Frontal cortex (tissue), 4 donors: ENCODE measurements at places on chromosomes 4 and X.

- no peak for DNase-seq
These were observed 53.5 kb downstream of the PLAC1 start for GRCh38 chrX:134604701-134605311.

DNA sequence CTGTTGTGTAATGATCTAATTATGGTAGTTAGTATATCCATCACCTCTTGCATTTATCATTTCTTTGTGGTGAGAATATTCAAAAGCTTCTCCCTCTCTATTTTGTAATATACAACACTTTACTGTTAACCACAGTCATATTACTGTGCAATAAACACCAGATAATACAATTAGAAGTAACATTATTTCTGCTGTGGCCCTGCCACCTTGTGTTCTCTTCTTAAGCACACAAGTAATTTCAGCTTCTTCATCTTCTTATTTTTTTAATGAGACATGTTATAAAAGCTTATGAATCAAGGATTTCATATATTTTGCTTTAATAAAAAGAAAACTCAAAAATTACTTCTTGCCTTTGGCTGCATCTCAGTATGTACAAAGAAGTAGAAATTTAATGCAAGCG is 675.2 kb upstream of the INTU start:
- DNase-seq = no peak

DNA sequence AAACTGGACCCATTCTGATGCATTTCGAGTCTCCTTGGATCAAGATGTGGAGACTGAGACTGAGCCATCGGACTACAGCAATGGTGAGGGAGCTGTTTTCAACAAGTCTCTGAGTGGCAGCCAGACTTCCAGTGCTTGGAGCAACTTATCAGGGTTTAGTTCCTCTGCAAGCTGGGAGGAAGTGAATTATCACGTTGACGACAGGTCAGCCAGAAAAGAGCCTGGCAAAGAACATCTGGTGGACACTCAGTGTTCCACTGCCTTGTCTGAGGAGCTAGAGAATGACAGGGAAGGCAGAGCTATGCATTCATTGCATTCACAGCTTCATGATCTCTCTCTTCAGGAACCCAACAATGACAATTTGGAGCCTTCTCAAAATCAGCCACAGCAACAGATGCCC is 84.8 kb downstream of the NEUROG2 start:
- no peak for DNase-seq

DNA sequence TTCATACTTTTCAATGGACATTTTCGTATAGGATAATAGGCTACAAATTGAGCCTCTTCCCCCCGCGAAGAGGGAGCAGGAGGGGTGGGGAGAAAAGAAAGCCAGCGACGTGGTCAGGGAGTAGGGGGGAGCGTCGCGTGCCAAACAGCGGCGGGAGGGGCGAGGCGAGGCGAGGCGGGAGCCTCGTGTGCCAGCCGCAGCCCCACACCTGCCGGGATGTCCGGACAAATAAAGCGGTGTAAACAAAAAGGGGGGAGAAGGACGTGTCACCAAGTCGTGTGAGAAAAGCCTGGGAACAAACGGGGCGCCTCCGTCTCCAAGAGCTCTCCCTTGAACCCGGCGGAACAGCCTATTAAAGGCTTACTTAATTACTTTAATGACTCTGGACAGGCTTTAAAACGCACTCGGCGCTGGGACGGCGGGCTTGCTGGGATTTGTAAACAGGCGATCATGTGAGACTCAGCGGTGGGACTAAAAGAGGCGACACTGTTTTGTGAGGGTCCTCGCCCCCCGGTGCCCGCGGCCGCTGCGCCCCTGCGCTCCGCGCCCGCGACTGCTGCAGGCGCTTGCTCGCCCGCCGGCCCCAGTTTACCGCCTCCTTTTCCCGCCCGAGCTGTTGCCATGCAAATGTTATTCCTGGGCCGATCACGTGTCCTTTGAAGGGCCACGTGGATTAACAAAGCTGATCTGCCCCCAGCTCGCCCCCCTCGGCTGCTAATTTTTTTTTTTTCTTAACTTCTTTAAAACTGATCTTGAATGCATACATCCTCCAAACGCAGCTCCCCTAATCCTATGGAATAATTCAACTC is at the start of gene HELT:
HELT (plus strand) TSS at position 527 of the 809 bp plus-strand sequence. CDS start 439 bp downstream, outside the sequence.
- no peak for DNase-seq

DNA sequence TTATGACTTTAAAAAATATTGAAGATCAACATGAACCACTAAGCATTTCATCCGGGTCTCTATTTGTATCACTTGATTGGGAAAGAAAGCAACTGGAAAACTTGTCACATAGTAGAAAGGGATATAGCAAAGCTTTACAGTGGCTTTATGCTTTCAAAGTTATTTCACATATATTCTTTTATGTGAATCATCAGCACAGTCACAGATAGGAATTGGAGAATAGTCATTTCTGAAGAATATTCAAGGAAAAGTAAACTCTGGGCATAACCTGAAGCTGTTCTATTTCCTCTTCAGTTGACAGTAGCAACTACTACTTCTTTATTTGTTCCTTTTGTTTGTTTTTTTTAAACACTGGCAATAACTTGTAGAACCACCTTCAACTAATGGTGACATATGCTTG is 50.5 kb downstream of the MND1 start:
- no peak for DNase-seq

- no peak for DNase-seq
These were observed 72.9 kb downstream of the YIPF6 start for GRCh38 chrX:68571610-68572311.

- no peak for DNase-seq
These were observed 31.7 kb upstream of the PDLIM3 start for GRCh38 chr4:185566972-185567371.

GRCh38 chrX:74636749-74637314 is 22.4 kb upstream of the RLIM start:
- DNase-seq = no peak

GRCh38 chr4:173243321-173243720 is 74.7 kb downstream of the GALNT7 start:
- DNase-seq = no peak

DNA sequence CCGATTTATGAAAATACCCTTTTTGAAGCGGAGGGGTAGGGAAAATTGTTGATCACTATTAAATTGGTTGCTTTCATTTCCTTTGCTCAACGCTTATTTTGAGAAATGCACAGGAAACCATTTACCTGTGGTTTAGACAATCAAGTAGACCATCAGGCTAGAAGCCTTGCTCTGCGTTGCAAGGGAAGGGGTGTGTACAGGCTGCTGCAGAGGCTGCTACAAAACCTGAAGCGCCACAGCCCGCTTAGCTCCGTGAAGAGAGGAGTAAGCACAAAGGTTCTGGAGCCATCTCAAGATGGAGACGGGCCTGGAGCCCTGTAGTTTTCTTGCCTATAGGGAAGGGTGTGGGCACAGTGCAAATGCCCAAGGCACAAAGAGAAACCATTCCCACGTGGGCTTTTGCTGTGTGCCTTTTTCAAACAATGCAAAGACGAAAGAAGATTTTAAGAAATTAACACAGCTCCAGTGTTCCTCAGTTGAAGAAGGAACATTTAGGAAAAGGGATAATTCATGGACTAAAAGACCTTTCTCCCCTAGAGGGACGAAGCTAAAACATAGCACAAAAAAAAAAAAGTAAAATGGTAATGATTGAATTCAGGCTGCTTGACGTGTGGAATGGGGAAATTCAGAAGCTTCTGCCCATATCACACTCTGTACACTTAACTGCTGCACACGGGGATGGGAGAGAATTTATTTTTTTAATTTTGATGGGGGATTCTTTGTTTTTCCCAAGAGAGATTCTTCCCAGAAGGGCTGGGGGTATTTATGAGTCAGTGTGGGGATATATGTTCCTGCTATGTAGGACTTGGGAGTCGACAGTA is 3.5 kb downstream of the TMSB4X start:
- DNase-seq = no peak

- DNase-seq = no peak
These were observed 9.1 kb downstream of the ELF2 start for GRCh38 chr4:139167774-139168444.

DNA sequence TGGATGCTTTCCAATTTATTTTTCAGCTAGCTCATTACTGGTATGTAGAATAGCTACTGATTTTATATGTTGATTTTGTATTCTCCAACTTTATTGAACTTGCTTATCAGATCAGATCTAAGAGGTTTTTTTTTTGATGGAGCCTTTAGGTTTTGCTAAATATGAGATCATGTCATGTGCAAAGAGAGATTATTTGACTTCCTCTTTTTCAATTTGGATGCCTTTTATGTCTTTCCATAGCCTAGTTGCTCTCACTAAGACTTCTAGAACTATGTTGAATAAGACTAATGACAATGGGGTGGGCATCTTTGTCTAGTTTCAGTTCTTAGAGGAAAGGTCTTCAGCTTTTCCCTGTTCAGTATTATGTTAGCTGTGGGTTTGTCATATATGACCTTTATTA is 11.7 kb downstream of the MAGEE1 start:
- DNase-seq = no peak

GRCh38 chr4:13612569-13612968 is 15.0 kb downstream of the BOD1L1 start:
- no peak for DNase-seq

DNA sequence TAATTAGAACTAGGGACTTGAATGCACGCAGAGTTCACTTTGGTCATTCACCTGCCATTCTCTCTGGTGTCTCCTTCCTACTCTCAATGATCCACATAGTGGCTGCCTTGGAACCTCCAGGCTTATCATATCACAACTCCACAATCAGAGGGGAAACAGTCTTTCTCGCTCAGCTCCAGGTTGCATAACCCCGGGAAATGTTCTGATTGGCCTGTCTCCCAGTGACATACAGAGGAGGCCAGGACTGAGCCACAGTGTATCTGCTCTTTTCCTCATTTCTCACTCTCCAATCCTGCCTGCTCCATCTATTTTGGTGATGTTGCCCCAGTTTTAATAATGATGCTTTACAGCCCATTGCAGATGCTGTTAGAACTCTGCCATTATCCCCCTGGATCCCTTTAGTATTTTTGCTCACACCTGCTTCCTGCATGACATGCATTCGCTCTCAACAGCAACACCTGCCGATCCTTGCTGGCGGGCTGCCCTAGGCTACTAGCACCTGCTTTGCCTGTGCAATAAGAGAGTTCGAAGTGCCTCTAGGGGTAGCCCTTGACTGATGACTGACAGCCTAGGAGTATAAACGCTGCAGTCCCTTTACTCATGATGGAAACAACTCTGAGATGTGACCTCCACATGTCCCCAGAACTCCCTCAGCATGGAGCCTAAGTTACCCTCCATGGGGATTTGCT is 211.3 kb upstream of the RPS6KA3 start:
- DNase-seq = no peak

DNA sequence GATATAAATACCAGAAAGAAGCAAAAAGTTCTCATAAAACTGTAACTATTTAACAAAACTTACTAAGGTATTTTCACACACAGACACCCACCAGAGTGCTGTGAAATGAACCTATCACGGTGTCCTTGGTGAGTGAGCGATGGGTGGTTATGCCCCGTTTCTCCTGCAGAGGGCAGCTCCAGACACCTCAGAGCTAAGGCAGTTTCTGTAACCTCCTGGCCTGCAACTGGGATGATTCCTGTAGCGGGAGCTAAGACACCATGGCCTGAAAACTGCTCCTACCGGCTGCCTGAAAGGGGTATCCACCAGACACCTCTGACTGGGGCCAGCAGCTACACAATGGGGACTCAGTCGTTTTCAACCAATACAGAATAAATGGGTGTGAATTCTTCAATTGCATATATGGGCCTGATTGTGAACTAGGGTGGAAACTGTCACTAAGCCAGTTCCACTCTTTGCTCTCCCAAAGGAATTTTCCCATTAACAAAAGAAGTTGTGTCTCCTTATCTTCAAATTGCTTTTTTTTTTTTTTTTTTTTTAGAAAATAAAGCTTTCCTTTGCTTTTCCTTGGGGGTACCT is 2375.8 kb upstream of the TENM3 start:
- peak; percentile 5 for DNase-seq

- DNase-seq = no peak
These were observed 223.0 kb downstream of the PAPSS1 start for GRCh38 chr4:107497054-107497453.

GRCh38 chr4:41000356-41000755 is 214.0 kb downstream of the APBB2 start:
- no peak for DNase-seq

DNA sequence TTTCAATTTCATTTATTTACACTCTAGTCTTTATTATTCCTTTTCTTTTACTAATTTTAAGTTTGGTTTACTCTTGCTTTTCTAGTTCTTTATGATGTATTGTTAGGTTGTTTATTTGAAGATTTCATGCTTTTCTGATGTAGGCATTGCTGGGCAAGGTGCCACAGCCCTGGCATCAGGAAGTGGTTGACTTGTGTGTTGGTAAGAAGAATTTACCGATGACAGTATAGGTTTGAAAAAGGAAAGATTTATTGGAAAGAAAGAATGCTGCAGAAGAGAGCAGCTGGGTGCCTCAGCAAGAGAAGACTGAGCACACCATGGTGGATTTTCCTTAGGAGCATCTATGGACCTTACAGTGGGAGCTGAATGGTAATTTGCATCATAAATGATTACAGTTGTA is 153.2 kb downstream of the KLF8 start:
- no peak for DNase-seq

DNA sequence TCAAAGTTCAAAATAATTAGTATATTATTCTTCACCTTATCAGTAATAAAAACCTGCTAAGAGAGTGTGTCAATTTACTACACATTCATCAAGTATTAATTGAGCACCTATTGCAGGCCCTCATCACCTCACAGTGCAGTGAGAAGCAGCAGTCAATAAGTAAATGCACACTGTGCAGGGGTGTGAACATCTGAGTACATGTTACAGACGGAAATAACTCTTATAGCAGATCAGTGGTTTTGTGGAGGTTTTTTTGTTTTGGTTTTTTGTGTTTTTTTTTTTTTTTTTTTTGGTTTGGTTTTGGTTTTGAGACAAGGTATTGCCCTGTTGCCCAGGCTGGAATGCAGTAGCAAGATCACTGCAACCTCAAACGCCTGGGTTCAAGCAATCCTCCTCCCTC is 20.3 kb downstream of the KLF3 start:
- DNase-seq = no peak

DNA sequence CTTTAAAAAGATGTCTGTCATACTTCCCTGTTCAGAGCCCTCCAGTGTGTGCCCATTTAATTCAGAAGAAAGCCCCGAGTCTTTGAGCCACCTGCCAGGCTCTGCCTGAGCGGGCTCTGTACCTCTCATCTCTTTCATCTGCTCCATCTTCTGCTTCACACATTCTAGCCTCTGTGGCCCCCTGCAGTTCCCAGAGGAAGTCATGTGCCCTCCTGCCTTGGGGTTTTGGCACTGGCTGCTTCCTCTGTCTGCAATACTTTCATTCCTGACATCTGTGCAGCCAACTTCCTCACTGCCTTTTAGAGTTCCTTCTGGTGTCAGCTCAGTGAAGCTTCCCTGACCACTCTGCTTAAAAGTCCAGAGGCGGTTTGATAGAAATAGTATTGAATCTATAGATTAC is 6.2 kb upstream of the STK32B start:
- no peak for DNase-seq

DNA sequence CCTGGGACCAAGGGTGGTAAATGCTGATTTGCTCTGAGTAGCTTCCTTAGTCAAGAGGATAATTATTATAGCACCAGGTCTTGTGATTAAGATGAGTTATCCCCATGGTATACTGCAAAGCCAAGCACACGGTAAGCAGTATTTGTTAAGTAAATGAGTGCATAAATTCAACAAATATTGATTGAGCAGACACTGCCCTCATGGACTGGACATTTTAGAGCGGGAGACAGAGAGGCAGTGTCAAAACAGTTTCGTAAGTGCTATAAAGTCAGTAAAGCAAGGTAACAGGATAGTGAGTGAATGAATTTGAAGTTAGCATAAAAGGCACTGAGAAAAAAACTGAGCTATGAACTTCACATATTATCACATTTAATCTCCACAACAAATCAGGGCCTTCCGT is 13.9 kb downstream of the PHF8 start:
- no peak for DNase-seq
